ENCODE measurements at places on chromosomes 1 and 21.

GRCh38 chr21:17387030-17387617, 125.7 kb upstream of the CXADR start:
- peak; percentile 90 for DNase-seq

DNA sequence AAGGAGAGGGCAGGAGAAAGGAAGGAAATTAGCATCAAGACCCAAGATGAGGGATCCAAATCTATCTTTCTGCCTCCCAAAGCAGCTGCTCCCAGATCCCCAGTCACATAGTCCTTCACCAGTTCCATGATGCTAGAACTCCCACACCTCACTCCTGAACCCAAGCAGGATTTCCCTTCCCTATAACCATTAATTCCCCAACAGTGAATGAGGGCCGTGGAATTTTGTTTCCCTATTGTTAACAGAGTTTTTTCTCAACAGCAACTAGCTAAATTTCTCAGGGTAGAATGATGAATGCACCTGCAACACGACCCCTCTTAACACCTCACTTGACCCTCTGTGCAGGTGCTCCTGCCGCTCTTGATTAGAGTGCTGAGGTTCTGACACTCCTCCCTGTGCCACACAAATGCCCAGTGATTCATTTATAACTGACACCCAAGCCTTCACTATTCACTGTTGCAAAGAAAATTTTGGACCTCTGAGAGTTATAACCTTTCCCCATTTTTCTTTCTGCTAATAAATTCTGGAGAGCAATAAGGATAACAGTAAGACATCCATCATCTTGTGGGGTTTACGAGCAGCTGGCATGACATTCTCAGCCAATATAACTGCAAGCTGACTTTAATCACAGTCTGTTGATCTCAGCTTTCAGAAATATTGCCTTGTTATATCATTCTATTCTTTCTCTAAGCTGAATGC, 25.4 kb upstream of the NPL start:
- no peak for DNase-seq

DNA sequence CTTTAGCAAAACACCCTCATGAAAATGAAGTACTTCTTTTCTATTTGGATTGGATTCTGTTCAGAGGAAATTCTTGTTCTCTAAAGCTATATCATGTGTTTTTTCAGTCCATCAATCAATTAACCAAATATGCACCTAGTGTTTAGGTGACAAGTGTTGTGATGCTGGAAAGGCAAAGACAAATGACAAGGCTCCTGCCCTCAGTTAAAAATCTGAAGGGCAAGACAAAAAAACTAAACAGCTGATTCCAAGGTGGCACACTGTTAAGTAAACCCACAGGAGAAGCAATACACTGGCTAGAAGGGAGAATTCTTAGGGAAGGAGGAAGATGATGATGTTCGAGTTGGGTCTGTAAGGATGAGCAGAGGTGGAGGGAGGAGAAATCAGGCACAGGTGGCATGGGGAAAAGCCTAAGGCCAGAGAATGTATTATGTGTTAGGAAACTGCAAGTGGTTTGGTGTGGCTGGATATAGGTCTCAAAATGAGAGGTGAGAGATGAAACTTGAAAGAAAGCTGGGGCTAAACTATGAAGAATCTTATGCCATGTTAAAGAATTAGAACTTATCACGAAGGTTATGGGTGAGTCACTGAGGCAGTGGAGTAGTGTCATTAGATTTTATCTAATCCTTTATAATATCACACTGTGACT, 51.8 kb upstream of the GFI1 start:
- DNase-seq, result no peak

- DNase-seq, result peak; percentile 66
Measured at GRCh38 chr1:223683586-223684487, 18.3 kb upstream of the CAPN8 start.

DNA sequence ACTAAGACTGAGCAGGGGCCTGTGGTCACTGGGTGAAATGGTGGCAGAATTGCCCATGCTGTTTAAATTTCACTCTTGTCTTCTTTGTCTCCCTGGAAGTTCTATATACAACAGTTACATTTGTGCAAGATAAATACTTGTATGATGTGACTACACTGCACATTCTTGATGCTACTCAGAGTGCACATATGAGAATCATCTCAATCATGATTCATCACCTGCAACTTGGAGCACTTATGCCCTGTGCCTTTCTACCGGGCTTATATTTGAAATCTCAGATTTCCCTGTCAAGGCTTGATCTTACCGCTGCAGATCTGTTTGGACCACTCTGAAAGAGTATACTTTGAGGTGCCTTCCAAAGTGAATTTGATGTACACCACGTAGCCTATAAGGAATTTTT, 10.6 kb downstream of the PGM1 start:
- no peak for DNase-seq

GRCh38 chr1:153598309-153599172, 14.4 kb downstream of the S100A16 start:
- no peak for DNase-seq

- DNase-seq, result peak; percentile 78
Measured at GRCh38 chr1:193013005-193013404, 46.2 kb downstream of the UCHL5 start.

- DNase-seq, result no peak
Measured at GRCh38 chr1:197918807-197919345, 1.7 kb downstream of the LHX9 start.

DNA sequence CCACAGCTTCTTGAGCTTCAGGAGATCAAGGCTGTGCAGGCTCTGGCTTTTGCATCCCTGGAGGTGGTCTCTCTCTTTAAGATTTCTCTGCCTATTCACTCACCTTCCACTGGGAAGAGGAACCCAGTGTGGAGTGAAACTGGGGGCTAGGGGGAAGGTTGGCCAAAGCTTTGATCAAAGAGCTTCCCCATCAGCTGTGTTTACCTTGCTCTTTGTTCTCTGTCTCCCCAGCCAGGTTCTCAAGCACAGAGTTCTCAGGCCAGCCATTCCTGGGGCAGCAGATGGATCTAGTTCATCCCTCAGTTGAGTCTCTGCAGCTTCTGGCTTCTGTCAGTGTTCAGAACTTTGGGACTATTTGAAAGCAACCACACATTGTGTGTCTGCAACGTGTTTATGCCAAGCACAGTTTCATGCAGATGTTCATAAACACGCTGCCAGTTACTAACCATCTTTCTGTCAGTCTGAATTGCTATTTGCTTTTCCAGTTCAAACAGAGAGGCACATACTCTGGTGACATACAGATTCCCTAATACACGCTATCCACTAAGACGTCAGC, 17.2 kb upstream of the MRPS14 start:
- DNase-seq, result no peak

GRCh38 chr1:57831624-57832023, 407.8 kb upstream of the DAB1 start:
- DNase-seq, result peak; percentile 24

GRCh38 chr1:21351901-21352300, 61.6 kb upstream of the ECE1 start:
- DNase-seq, result no peak

DNA sequence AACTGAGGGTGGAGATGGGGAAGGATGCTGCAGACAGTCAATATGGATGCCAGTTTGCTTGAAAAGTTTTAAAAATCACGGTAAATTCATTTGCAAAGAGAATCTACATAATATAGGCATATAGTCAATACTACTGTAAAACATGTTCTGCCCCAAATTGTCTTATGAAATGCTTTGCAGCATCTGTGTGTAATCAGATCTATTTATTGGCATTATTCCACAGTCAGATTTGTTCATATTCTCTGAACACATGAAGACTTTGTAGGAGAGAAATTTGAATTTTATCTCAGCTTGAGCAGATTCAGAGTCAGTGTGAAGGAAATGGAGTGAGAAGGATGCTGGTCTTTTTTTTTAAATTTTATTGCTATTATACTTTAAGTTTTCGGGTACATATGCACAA, 88.5 kb downstream of the PLPPR4 start:
- no peak for DNase-seq

GRCh38 chr1:56477164-56478111, 101.9 kb downstream of the PLPP3 start:
- peak; percentile 71 for DNase-seq

- DNase-seq, result no peak
Measured at GRCh38 chr1:110205156-110205555, 5.0 kb upstream of the KCNC4 start.

- peak; percentile 80 for DNase-seq
Measured at GRCh38 chr21:25385911-25386474, 221.3 kb downstream of the MRPL39 start.

GRCh38 chr1:34901919-34902318, 27.5 kb downstream of the DLGAP3 start:
- no peak for DNase-seq

GRCh38 chr1:65235867-65236805, 73.2 kb upstream of the DNAJC6 start:
- DNase-seq, result peak; percentile 64
